Sigmoid colon (tissue), 7 donors: ENCODE measurements at places on chromosomes 1 and 21. TPM values are rescaled to one million over a fixed set of nuclear protein-coding genes. Genes with fewer than 3 reads are reported as not detected.

ADGRL4 gene
- total RNA-seq, result 7.8 TPM

RIMKLA gene
- total RNA-seq, result 2.1 TPM

MRPL55 gene
- 78.3 TPM for total RNA-seq

KCNJ6 gene
- total RNA-seq, result under 0.01 TPM

GPR52 gene
- 2.5 TPM for total RNA-seq

LORICRIN gene
- total RNA-seq, result not detected

CYP4Z1 gene
- 0.27 TPM for total RNA-seq

PRAMEF25 gene
- not detected for total RNA-seq

ACTA1 gene
- not detected for total RNA-seq

EDARADD gene
- total RNA-seq, result under 0.01 TPM

TACSTD2 gene
- total RNA-seq, result not detected

PGBD5 gene
- 0.16 TPM for total RNA-seq

ANGPTL3 gene
- total RNA-seq, result not detected

RNU1-2 gene
- total RNA-seq, result under 0.01 TPM

KIAA0040 gene
- 11.4 TPM for total RNA-seq

LCE1F gene
- total RNA-seq, result not detected

ZNHIT6 gene
- total RNA-seq, result 16.0 TPM

SELL gene
- 1.5 TPM for total RNA-seq

AK5 gene
- 1.5 TPM for total RNA-seq

EFNA1 gene
- 16.0 TPM for total RNA-seq

FCRL5 gene
- not detected for total RNA-seq

FGR gene
- 11.4 TPM for total RNA-seq

OR2G3 gene
- total RNA-seq, result not detected

THEM5 gene
- total RNA-seq, result not detected

KIAA1614 gene
- total RNA-seq, result 11.4 TPM

NLRP3 gene
- total RNA-seq, result 2.8 TPM

KCNA3 gene
- total RNA-seq, result 0.82 TPM

GPR37L1 gene
- total RNA-seq, result 0.36 TPM

GUCA2A gene
- not detected for total RNA-seq

FAM3B gene
- total RNA-seq, result not detected

TCHH gene
- not detected for total RNA-seq

RSBN1 gene
- total RNA-seq, result 15.5 TPM

SPRR2E gene
- total RNA-seq, result not detected

FCMR gene
- 1.5 TPM for total RNA-seq

MRPL9 gene
- total RNA-seq, result 65.3 TPM

SAMD11 gene
- total RNA-seq, result 2.1 TPM

FNDC10 gene
- 0.82 TPM for total RNA-seq

PTPRC gene
- total RNA-seq, result 12.5 TPM
